ENCODE measurements at places on chromosomes 6 and 20.

- DNase-seq: no peak
Observed at GRCh38 chr6:81031416-81031815, 721.1 kb downstream of the TENT5A start.

DNA sequence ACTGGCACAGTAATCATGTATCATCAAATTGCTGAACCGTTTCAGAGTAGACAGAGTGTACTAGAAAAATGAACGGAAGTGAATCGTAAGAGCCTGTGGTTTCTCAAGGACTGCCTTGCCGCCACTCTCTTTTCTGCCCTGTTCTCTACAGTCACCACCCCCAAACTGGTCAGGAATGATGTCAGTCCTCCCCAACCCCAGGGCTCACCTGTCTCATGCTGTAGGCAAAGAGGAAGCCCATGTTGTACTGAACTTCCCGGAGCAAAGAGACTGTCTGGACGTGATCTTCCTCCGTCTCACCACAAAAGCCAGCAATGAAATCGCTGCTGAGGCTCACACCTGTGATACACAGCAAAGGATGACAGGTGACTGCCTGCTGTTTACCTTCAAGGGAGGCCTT is 31.0 kb downstream of the CDK5RAP1 start:
- no peak for DNase-seq

DNA sequence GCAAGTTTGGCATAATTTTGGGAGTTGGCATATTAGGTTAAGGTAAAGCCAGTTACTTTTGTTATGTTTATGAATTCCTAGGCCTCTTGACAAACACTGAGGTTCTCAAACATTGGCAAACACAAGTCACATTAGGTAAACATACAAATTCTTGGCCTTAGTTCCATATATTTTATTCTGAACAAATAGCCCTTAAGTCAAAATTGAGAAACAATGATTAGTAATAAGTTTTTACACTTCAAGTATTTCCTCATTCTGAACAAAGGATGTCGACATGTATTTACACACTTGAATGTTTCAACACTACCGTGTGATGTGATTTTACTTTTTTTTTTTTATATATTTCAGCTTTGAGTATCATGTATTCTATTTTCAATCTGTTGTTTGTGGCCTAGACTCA is 3.8 kb upstream of the ECHDC1 start:
- DNase-seq: no peak

GRCh38 chr6:10082385-10082784 is 332.5 kb downstream of the TFAP2A start:
- DNase-seq: no peak

- DNase-seq: no peak
Observed at GRCh38 chr6:30881392-30882203, 2.7 kb upstream of the DDR1 start.

- no peak for DNase-seq
Observed at GRCh38 chr6:167755461-167755860, 71.2 kb upstream of the AFDN start.

- peak; percentile 61 for DNase-seq
Observed at GRCh38 chr20:19070026-19070425, 142.4 kb upstream of the SLC24A3 start.

DNA sequence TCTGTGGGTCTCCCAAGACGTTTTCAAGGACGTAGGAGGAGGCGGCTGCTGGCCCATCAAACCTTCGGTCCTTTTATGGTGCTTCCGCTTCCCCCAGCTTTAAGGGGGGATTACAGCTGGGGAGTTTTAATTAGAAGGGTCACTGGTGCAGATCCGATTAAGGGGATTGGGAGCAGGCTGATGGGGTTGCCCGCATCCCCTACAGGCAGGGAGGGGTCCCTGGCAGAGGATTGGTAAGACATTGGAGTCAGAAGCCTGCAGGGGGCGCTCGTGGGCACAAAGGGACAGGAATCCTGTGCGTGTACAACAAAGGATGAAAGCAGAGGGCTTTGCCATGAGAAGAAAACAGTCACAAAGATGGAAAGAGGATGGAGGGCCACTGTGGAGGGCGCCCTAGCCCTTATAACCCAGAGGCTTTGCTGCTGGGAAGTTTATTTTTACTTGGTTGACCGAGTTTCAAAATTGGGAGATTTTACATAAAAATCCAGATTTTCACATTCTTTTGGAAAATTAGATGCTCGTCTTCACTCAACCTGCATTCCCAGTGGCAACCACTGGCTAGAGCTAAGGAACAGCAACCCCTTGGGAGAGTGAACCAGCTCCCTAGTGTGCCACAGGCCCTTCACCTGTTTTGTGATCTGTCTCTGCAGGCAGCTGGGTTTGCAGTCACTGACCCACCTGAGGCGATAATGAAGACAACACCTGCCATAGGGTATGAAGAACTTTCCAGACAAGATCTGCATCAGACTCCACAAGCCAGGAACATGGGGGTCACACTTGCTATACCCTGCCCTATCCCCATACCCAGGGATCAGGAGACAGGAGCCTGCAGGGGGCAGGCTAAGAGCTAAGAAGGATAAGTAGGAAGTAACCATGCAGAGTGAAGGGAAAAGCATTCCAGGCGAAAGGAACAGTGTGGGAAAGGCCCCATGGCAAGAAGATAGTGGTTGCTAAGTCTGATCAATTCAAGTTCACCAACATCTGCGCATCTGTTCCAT is 97.7 kb downstream of the KCNB1 start:
- DNase-seq: no peak

DNA sequence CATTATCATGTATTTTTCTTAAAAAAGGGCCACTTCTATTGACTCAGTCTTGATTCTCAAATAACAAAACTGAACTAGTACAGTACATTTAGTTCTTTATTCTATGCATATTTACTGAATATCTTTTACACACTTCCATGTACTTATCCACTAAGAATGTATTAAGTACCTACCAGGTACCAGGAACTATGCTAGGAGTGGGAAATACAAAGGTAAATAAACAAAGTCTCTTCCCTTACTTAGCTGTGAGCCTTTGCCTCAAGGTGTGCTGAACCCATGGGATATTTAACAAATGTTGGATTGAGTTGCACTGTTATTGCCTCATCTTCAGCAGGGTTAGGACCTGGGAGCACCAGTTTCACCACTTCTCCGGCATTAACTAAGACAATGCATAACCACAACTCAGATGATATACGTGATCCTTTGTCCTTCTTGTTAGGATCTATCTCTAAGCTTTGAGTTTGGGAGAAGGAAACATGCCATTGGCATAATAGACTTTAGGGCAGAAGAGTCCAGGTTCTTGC is 533.9 kb downstream of the TFAP2B start:
- DNase-seq: no peak

- DNase-seq: no peak
Observed at GRCh38 chr6:34412643-34413214, 13.1 kb downstream of the RPS10 start.

GRCh38 chr6:33698494-33698893 is 13.0 kb downstream of the UQCC2 start:
- DNase-seq: no peak

DNA sequence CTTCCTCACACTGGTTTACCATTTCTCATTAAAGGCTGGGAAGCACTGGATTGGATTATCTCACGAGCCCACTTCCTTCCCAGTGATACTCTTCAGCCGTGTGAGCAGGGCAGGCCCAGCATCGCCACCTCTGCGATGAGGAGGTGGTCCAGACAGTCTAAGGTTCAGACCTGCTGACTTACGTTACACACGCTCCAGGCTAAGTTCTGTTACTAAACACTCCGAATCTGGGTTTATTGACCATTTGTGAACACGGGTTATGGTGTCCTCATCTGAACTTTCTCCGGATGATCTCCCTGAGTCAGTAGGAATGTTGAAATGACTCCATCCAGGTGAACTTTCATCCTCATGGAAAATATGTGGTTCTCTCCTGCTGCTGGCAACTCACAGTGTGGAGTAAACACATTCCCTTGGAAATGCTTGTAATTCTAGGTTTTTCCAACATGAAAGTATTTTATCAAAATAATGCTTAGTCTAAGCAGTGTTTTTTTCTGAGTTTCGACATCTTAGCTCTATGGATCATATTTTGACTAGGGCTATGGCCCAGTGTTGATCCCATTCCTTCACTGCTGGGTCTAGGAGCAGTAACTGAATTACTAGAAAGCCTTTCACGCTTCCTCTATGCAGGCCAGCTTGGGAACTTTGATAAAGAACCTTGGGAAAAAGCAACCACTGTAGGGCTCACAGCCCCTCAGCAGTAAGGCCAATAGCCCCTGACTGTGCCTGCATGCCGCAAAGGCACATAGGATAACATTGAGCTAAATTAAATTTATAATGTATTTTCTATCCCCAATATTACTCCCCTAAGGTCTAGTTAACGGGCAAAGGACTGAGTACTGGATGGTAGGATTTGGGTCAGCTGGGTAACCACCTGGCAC is 37.7 kb upstream of the PXDC1 start:
- no peak for DNase-seq

DNA sequence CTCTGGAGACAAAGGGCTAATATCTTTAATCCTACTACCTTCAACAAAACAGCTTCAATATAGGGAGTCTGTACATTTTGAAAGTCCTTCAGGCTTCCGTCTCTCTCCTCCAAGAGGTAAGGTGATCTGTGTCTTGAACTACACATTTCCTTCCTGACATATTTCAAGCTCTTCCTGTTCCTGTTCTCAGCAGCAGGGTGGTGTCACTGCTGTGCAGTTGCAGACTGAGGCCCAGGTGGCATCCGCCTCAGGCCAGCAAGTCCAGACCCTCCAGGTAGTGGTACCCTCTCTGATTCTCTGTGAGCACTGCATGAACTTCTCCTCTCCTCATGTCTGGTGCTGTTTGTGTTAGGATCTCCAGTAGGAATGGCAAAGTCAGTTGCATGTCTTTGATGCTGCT is 7.8 kb downstream of the NFYA start:
- DNase-seq: no peak

- DNase-seq: no peak
Observed at GRCh38 chr6:131754715-131755567, 44.1 kb upstream of the CTAGE9 start.

GRCh38 chr6:107965746-107966145 is 7.7 kb upstream of the SEC63 start:
- DNase-seq: no peak

DNA sequence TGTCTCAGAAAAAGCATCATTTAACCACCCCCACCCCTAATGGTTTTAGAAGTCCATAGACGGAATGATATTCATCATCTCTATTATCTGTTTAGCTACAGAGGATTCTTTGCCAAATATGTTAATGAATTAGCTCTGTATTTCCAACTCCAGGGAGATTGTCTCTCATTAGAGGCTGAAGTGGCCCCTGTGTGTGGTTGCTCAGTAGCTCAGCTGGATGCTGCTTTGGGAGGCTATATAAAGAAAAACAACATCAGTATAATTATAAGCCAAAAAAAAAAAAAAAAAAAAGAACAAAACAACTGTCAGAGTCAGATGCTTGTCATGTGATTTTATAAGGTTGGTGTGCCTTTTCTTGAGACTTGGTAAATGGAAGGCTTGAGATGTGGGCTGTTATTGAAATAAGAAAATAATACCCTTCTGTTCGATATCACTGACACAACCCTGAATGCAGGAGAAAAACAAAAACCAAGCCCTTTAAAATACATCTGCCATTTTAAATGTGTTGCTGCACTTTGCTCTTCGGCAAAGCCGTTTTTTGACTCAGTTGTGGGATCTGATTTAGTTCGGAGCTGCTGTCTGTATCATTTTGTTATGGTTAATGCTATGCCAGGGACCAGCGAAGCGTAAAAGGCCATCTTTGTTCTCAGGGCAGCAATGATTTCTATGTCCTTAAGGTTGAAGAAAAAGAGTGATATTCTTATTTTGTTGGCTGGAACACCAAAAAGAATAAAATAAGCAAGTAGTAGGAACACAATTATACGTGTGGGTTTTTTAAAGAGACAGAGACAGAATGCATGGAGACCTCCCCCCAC is 422.6 kb downstream of the QKI start:
- no peak for DNase-seq

DNA sequence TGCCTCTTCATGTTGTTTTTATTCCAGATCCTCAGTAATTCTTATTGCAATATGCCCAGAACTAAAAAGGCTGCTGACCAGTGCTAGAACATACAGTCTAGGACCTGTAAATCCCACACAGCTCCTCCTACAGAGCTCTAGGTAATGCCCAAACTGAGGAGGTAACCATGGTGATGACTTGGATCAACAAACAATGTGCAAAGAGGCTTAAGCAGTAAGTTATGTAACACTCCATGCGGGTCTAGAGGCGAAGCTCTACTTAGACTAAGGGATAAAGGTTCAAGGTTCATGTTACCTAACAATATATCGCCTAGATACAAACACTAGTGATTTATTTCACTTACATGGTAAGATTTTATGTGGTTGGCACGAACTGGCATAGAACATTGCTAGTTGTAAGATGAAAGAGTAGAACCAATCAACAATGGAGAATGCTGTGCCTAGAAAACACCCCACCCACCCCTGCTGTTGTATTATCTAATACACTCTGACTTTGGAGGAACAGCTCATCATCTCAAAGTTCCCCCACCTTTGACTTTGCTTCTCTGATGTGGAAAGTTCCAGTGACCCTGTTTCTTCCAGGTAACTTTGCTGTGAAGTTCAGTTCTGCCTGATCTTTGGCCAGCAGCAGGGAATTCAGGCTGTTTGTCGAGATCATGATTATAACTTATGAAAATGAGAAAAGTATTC is 242.4 kb downstream of the ALDH8A1 start:
- DNase-seq: no peak

GRCh38 chr6:2274981-2275891 is 29.8 kb upstream of the GMDS start:
- DNase-seq: no peak

- DNase-seq: no peak
Observed at GRCh38 chr6:33746651-33747100, at the start of gene IP6K3. Gene IP6K3, minus strand, starts transcription at chr6:33746905. Its CDS starts 11,429 bp downstream, at chr6:33735476.

DNA sequence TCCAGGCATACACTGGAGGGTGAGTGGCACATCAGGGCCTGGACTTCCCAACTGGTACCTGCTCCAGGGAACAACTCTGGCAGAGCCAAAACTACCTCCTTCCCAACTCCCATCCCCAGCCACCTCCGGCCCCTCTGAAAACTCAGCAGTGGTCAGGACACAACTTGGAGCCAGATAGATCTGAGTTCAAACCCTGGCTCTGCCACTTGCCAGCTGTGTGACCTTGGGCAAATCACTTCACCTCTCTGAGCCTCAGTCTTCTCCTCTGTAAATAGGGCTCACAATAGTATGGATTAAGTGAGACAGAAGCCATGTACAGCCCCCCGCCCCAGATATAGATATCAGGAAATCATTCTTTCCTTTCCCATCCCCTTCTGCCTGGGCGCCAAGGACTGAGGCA is 10.7 kb downstream of the AHCY start:
- no peak for DNase-seq

- no peak for DNase-seq
Observed at GRCh38 chr6:15741405-15741804, 78.6 kb upstream of the DTNBP1 start.

GRCh38 chr6:79993012-79993910 is 11.2 kb upstream of the TTK start:
- DNase-seq: no peak

GRCh38 chr6:62285612-62286469 is at the start of gene KHDRBS2:
Gene KHDRBS2, minus strand, starts transcription at chr6:62286225.
- no peak for DNase-seq

- no peak for DNase-seq
Observed at GRCh38 chr20:2872459-2873009, 747 bp upstream of the PTPRA start.

GRCh38 chr20:54477191-54477955 is 2.0 kb downstream of the DOK5 start:
- DNase-seq: no peak

- DNase-seq: no peak
Observed at GRCh38 chr20:48065833-48066232, 280.6 kb upstream of the SULF2 start.
